ENCODE measurements at places on chromosomes 2 and 18.

- DNase-seq, result no peak
These were observed 87.1 kb downstream of the CNTNAP5 start for GRCh38 chr2:124112206-124112605.

DNA sequence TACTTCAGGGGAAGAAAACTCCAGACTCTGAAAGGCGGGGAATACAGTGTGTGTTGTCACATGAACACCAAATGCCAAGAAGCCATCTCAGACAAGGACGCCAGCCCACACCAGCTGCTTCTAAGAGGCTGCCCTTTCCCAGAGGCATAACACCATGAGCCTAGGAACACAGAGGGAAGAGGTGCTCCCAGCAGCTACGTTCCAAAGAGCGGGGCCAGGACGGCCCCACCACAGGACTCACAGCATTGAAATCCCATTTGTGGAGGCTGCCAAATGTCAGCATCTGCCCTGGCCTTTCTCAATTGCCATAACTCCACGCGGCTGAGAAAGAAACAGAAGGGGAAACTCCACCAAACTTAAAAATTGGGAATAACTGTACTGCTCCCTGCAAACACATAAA is 20.1 kb upstream of the ID2 start:
- DNase-seq, result no peak

GRCh38 chr2:15539999-15540398 is 21.1 kb downstream of the NBAS start:
- no peak for DNase-seq

GRCh38 chr2:128284037-128284441 is 34.6 kb downstream of the HS6ST1 start:
- peak; percentile 75 for DNase-seq

DNA sequence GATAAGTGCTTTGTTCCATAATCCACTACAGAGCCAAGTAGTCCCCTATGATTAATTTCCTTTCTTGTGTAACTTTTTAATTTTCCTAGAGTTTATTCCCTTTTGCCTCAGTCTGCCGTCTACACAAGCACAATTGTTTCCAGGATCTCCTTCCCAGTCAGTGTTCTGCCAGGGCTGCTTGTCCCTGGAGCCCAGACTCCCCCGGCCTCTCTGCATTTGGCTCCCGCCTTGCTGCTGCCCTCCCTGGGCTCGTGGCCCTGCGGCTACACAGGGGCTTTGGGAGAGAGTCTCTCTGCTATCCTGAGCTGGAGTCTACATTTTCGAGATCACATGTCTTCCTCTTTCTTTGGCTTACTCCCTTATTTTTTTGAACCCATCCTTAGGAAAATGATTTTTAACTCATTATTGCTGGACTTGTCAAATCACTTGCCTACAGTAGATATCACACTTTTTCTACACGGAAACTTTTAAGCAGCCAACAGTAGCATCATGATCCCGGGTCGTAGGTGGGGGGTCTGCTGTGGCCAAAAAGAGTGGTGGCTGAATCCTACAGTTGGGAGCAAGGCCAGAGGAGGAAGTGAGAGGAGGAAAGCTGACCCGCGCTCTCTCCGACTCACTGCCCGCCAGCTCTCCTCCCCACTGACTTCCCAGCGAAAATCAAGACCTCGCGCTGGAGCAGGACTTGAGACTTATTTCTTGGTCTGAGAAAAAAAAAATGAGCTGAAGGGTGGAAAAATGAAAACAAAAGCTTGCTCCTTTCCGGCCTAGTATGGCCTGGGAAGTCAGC is 9.4 kb downstream of the FBLN7 start:
- no peak for DNase-seq

DNA sequence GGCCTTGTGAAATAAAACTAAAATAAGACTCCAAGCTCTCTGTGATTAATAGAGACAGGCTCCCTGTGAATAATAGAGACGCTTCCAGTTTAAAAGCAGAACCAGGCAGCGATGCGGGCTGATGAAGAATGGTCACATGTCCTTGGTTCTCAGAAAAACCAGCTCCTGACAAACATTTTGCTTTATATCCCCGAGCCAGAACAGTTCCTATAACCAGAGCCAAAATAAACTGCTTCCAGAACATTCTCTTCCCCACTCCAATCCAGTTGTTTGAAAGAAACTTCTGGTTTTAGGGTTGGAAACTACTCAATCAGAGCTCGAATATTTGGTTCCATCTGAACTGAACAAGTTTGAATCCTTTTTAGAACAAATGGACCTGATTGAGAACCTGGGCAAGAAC is 213.7 kb downstream of the TSN start:
- no peak for DNase-seq

- DNase-seq, result no peak
These were observed 569.8 kb upstream of the MEX3C start for GRCh38 chr18:51767293-51767692.

- DNase-seq, result no peak
These were observed 86.0 kb downstream of the TAF4B start for GRCh38 chr18:26312199-26312598.

DNA sequence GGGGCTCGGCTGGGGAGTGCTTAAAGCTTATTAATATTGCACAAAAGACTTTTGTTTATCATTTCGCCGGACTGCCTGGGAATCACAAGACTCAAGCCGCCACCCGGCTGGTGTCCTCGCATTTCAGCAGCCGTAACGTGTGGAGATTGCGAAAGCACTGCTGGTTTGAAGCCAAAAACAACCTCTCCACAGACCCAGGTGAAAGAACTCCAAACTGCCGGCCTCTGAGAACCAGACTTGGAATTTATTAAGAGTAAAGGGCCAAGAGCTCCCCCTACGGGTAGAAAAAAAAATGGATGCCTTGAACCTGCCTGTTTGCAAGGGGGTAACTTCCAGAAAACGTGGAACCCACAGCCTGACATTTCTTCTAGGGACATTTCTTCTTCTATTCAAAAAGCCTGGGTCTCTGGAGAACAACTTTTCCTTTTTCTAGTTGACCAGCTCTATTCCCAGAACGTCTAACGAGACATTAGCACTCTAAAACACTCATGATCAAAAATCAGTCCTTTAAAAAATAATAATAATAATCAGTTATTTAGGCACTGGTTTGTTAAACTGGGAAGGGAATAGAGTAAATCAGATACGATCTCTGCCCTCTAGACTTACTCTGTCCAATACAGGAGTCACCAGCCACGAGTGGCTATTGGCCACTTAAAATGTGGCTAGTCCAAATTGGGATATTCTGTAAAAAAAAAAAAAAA is 216.3 kb downstream of the C1D start:
- no peak for DNase-seq

DNA sequence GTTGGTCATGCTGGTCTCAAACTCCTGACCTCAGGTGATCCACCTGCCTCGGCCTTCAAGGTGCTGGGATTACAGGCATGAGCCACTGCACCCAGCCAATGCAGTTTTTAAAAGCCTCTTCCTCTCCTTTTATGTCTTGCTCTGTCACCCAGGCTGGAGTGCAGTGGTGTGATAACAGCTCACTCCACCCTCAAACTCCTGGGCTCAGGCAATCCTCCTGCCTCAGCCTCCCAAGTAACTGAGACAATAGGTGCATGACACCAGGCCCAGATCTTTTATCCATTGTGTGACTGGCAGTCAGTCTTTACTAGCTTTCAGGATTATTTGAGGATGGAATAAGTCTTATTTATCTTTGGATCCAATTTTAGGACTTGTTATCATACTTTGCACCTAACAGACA is 13.2 kb downstream of the KCTD18 start:
- no peak for DNase-seq

DNA sequence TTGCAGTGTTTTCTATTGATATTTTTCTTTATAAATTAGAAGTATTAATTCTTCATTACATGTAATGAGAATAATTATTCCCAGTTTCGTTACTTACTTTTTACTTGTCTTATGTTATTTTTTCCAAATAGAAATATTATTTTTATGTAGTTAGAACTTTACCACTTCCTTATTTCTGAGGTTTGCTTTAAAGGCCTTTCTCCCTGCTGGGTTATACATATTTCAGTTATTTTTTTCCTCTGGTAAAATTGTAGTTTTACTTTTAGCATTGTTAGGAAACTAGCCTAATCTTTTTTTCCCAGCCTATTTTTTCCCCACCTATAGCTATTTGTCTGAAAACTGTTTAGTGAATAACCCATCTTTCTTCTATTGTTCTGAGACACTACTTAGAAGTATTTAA is 17.1 kb downstream of the RNF144A start:
- DNase-seq, result no peak

DNA sequence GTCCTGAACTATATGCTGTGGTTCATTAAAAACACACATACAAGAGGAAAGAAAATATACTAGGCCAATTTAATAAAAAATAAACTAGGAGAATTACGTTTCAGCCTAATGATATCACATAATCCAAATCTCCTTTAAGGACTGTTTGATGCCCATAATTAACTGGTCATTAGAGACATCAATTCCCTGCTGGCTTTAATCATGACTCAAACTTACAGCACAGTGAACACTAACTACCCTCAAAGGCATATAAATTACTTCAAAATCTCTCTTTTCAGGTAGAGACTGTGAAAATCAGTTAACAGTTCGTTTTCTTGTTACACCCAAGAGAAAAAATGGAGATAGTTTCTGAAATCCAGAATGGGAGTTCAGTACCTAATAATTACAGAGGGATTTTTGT is 567.4 kb downstream of the CBLN2 start:
- DNase-seq, result no peak

DNA sequence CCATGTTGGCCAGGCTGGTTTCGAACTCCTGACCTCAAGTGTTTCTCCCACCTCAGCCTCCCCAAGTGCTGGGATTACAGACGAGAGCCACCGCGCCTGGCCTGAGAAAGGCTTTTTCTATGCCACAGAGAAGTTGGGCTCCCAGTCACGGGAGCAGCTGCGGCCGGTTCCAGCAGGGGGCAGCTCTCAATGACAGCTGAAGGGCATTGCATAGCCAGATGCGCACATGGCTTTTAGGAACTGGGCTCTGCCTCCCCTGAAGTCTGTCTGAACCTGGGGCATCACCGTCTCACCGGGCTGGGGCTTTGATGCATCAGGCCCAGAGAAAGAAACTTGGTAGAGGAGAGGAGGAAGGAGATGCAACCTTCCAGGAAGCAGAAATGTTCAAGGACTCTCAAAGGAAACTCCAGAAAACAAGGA is 84.2 kb upstream of the LAPTM4A start:
- DNase-seq, result no peak

DNA sequence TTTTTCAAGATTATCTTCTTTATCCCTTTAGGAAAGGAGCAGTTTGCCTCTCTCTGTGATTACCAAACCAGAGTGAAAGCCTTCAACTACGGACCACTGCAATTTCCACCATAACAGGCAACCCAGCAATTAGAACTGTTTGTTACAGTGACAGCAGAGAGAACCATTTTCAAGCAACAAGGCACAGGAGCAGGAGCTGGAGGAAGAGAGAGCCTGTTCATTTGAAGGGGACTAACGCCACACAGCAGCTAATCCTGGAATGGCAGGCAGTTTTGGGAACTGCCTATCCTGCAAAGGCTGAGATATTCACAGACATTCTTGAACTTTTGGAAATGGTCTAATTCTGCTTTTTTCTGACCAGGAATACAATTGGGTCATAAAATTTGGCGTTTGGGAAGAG is 1541.9 kb upstream of the PIK3C3 start:
- DNase-seq, result no peak

GRCh38 chr2:240983361-240983995 is 14.9 kb upstream of the SNED1 start:
- peak; percentile 81 for DNase-seq

- DNase-seq, result no peak
These were observed 101.5 kb downstream of the ZNF532 start for GRCh38 chr18:58966005-58966677.

DNA sequence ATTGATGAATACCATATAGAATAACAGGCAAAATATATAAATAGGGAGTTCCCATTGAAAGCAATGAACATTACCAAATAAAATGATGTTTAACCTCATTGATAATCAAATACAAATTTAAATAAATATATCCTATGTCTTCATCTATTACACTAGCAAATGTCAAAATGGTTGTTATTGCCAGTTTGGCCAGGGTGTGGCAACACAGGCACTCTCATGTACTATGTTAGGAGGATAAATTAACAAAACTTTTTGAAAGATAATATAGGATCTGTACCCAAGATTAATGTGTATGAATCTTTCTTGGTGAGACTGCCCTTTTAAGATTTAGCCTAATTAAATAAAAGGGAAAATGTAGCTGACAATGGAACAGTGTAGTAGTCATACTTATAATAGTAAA is 659.3 kb downstream of the ERBB4 start:
- no peak for DNase-seq

GRCh38 chr2:150450765-150451164 is 36.7 kb downstream of the RND3 start:
- DNase-seq, result no peak

DNA sequence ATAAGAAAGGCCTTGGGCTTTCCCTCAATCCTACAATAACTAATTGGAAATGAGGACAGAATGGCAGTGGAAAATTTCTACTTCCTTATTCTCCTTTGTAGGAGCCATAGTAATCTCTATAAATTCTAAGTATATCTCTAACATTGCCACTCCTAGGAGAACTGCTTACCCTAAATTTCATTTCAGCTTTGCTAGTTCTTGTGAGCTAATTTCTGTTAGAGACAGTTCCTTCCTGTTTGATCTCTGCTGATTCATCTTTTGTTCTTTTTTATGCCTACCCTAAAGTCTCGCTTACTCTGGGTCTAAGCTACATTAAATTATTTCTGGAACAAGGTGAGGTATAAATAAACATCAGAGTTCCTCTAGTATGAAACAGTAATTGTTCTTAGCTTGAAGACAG is 25.7 kb downstream of the ABHD3 start:
- no peak for DNase-seq

- DNase-seq, result no peak
These were observed 14.0 kb downstream of the CXCR1 start for GRCh38 chr2:218152777-218153176.

GRCh38 chr2:240357641-240358012 is 77.8 kb upstream of the GPC1 start:
- no peak for DNase-seq

- no peak for DNase-seq
These were observed 127.9 kb downstream of the THADA start for GRCh38 chr2:43467891-43468290.

DNA sequence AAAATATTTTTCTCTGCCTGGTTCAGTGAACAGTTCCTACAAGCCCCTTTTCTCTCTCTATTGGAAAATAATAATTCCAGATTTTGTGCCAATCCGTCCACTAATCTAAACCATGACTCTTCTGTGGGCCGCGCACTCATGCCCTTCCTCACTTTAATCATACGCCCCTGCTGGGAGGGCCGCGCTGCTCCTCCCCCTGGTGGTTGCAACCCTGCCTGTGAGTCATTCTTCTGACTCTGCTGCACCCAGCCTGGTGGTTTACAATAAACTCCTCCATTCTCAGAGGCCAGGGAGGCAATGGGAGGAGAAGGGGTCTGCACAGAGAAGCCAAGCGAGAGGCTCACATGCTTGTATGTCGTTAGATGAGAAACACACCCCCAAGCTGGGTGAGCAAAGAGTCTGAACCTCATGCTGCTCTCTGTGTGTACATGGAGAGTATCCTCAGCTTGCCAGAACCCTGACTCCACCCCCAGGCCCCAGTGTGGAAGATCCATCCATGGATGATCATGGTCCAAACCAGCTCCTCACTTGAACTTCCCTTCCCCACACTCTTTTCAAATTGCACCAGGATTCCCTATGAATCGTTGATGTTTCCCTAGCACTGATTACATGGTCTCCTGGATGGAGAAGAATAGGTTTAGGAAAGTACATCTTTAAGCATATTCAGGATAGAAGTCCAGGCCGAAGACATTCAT is 228.9 kb downstream of the ANKRD30B start:
- DNase-seq, result no peak

- DNase-seq, result no peak
These were observed 503.9 kb downstream of the IRS1 start for GRCh38 chr2:226295681-226296080.

GRCh38 chr18:47331641-47332040 is 80.2 kb upstream of the SKOR2 start:
- DNase-seq, result no peak

- DNase-seq, result no peak
These were observed 243.8 kb upstream of the CHST9 start for GRCh38 chr18:27428716-27429475.

Data from spleen (tissue), 13 donors.